Forelimb muscle (tissue), 1 donor: ENCODE measurements at places on chromosomes 2 and 18. TPM values are rescaled to one million over a fixed set of nuclear protein-coding genes. Genes with fewer than 3 reads are reported as not detected.

GRCh38 chr2:46683541-46683940 is 204.2 kb downstream of the TMEM247 start:
- no peak for DNase-seq

DNA sequence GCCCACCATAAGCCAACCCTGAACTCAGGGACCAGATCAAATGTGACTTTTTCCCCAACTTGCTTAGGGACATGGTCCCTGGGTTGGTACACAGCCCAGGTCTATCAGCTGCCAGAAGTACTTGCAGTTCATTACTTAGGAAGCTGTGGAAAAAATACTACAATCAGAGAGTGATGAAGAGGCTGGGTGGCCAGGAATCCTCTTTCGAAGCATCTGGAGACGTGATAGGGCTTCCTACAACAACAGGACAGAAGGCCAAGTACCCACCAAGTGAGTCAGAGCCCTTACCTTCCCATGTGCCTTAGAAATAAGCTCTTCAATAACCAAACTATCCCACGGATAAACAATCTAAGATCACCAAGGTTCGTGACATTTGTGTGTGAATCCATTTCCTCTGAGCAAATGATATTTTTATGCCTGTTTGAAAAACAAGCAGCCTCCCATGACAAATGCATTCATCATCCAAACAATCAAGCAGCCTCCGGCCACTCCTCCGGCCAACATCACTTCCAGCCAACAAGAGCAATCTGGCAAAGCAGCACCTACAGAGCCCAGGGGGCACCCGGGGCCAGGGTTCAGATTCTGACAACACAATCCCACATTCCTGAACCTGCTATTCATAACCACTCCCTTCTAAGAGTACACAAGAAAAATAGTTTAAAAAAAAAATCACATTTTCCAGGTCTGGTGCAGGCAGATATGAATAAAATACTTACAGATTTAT is 26.4 kb downstream of the TBC1D8 start:
- no peak for DNase-seq

DNA sequence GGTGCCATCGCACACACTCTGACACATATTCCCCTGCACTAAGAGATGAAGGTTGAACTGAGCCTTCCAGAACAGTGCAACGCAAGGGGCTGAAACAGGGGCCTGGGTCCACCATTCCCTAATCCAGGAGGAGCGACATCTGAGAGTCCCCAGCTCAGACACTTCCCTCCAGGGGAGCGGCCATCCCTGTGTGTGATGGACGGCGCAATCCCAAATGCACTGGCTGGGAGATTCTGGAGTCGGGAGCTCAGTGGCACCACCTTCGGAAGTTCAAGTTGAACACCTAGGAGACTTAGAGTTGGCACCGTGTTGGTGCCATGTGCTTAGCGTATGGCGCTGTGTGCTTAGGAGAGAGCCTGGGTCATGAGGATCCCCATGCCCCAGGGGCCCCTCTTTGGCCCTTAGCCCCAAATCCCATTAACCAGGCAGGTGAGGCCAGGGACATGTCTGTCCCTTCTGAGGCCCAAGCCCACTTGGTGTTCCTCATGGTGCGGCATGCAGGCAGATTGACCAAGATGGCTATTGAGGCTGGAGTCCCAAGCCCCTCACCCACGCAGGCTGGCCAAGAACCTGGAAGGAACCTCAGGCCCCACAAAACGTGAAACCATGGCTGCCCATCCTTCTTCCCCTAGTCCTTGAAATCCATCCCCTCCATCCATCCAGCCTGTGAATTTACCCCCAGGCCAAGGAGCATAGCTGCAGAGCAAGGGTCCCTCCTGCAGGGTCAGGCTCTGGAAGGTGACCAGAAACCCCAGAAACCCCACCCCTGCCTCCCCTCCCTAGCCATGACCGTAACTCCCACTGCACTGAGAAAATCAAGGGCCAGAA is 114.1 kb upstream of the OTOS start:
- DNase-seq, result no peak

DNA sequence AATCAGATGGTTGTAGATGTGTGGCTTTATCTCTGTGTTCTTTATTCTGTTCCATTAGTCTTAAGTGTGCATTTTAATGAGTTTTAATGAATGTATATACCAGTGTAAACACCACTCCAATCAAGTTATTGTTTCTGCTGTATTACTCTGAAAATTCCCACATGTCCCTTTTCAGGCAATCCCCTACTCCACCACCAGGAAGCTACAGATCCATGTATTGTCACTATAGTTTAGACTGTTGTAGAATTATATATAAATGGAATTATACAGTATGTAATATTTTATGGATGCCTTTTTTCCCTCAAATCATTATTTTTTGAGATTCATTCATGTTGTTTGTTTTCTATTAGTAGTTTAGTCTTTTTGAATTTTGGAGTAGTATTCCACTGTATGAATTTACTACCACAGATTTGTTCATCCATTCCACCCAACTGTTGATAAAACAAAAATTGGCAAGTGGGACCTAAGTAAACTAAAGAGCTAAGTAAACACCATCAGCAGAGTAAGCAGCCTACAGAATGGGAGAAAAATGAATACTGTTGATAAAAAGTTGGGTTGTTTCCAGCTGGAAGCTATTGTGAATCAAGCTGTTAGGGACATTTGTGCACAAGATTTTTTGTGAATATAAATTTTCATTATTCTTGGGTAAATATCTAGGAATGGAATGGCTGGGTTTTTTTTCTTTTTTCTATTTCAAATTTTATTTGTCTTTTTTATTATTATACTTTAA is 262.0 kb downstream of the CAMKMT start:
- no peak for DNase-seq

Gene ADRA2B
- polyA plus RNA-seq, result 2.1 TPM

- no peak for DNase-seq
Measured at GRCh38 chr2:127421871-127422558, 3.8 kb downstream of the PROC start.

DNA sequence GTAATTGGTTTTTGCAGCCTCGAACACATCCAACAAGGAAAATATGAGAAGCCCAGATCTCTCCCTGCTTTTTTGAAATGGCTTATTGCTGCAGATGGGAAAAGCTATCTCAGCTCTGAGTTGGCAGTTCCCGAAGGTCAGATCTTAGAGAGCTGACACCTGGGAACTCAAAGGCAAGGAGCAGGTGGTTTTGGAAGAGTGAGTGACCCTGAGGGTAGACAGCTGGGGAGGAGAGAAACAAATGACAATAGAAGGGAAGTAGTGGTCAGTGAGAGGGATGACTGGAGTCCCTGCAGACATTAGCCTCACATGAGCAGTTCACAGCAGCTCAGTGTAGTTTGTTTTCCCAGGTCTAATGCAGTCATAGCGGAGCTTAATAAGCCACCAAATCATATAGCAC is 317.9 kb downstream of the STK39 start:
- no peak for DNase-seq

Gene TAF4B
- 2.4 TPM for polyA plus RNA-seq

DNA sequence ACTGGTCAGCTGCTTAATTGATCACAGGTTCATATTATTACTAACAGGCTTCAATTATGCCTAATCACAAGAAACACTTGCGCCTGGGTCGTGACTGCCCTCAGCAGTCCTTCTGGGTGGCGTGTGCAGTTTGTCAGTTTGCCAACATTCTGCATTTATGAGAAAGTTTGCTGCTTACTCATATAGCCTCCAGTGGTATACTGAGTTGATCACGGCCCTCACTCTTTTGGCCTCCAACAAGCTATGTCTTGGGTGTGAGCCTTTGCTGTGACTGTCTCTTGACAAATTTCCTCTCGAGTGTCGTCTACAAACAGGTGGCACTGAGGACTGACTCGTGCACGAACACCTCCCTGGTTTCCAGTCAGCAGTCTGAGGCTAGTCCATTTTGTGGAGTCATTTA is 27.3 kb downstream of the DCDC2C start:
- DNase-seq, result no peak

DNA sequence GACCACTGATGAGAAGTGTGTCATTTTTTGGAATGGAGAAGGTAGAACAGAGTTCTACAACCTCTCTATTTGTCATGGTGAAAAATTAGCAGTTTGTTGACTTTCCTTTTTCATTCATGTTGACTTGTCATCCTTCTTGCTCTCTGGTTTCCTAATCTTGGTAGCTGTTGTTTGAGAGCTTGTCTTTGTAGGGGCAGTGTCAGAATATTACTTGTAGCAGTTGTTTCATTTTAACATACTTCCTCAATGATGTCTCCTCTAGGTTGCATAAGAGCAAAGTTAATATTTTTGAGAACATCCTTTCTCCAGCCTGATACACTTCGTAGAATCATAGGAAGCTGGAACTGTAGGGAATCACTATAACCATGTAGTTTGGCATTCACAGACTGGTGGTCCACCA is 368.2 kb upstream of the FANCL start:
- DNase-seq, result no peak

GRCh38 chr2:35035883-35036282 is 1319.7 kb upstream of the CRIM1 start:
- DNase-seq, result no peak

Gene ING5
- 25.0 TPM for polyA plus RNA-seq

Gene IAH1
- 53.0 TPM for polyA plus RNA-seq

GRCh38 chr2:177812713-177813396 is 259.7 kb downstream of the PDE11A start:
- no peak for DNase-seq

GRCh38 chr2:168439536-168439935 is 16.5 kb upstream of the CERS6 start:
- no peak for DNase-seq

GRCh38 chr2:5897249-5897648 is 205.1 kb downstream of the SOX11 start:
- no peak for DNase-seq
